ENCODE measurements at places on chromosomes 1 and 21.

DNA sequence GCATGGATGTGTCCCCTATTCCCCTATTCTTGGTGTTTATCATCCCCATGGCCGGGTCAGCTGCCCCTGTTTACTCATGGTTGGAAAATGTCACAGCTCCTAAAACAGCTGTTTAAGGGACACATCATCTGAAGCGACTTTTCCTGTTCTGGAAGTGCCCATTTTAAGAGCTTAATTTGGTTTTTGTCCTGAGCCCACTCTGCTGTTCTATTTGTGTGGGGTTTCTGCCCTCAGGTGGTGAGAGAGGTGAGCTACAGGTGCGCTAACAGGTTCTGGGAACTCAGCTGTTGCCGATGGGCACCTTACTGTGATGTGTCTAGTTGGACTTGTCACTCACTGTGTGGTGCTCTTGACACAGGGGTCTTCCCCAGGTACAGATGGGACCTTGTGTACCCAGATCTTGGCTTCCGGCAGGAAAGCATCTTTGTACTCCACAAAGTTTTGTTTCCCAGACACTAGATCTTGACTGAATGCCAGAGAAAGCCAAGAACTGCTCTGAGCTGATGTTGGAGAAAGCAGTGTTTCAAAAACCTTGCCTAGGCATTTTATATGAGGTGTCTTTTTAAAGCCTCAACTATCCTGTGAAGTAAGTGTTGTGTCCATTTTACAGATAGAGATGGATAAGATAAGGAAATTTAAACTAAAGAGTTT is 59.0 kb upstream of the CD1D start:
- no peak for DNase-seq

GRCh38 chr1:180802813-180803212 is 109.9 kb upstream of the KIAA1614 start:
- DNase-seq = no peak

GRCh38 chr1:155004352-155005075 is 1.9 kb downstream of the ZBTB7B start:
- no peak for DNase-seq

DNA sequence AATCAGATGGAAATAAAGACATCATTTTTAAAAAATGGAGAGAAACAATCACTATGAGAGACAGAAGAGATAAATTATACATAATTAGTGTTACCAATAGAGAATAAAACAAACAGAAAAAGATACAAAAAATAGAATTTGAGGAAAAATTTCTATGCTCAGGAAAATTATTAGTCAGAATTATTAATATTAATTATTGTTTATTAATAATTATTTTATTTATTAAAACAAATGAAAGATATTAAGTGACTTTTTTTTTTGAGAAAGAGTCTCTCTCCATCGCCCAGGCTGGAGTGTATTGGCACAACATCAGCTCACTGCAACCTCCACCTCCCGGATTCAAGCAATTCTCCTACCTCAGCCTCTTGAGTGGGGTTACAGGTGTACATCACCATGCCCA is 299.8 kb upstream of the NR5A2 start:
- DNase-seq = no peak

Data from mesothelial cell of epicardium (in vitro differentiated cells).